Motor neuron (in vitro differentiated cells): ENCODE measurements at places on chromosomes 4 and X.
A peak's percentile ranks its signal among the peaks of the same experiment; 100 is the strongest.

- no peak for ATAC-seq
These were observed 119.6 kb downstream of the SHROOM3 start for GRCh38 chr4:76554630-76555029.

- ATAC-seq: no peak
These were observed 90.6 kb downstream of the MID1IP1 start for GRCh38 chrX:38891641-38892413.

DNA sequence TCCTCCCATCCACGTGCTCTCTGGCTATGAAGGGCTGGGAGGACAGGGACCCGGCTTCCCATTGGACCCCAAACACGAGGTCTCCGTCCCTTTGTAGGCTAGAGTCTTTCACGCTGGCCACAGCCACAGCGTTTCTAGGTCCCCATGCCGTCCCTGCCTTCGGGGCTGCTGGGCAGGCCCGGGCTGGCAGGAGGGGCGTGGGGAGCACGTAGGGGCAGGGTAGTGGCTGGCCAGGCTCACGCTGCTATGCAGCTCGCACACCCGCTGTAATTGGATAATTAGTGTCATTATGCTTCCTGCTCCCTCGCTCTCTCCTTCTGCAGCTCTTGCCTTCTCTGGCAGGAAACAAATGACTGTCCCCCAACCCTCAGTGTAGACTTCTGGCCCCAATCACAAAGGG, 9.8 kb downstream of the ATP2B3 start:
- peak; percentile 27 for ATAC-seq

DNA sequence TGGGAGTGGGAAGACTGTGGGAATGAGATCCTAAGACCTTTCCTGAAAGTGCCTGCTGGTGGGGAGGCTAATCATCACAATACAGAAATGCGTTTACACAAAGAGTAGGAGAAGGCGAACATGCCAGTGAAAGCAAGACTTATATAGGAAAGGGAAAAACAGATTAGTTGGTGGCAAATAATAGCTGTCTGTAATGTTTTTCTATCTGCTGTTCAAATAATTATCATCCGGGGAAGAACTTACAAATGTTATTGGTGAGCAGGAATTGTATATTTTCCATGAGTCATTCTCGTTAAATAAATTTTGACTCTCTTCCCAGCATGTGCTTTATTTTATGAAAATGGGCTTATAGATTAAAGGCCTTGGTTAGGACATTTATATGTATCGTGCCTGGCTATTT, 196.5 kb downstream of the ARHGAP10 start:
- ATAC-seq: no peak
